ENCODE measurements at places on chromosomes 4 and X.

- no peak for DNase-seq
Measured at GRCh38 chr4:110902500-110902899, 279.6 kb upstream of the PITX2 start.

- DNase-seq = no peak
Measured at GRCh38 chr4:41369680-41370079, 113.0 kb downstream of the UCHL1 start.

DNA sequence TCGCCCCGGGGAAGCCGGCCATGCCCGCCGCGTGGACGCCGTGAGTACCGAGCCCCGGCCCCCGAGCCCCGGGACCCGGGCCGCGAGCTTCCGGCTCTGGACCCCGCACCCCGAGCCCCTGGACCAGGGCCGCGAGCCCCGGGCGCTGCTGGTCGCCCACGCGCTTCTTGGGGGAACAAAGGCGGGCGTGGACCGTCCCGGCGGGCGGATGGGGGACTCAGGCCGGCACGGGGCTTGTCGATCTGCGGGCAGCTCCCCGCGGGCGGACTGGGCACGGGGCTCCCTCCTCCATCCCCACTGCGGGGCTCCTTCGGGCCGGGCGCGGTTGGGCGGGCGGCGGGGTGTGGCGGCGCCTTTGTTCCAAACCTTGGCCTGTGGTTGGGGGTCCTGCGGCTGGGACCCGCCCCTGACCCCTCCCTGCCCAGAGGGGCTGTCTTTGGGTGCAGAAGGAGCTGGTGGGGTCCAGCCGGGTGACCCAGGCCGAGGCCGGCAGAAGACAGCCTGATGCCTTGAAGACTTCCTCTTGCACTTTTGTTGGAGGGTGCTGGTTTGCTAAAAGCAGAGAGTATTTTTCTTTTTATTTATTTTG lies 25.2 kb upstream of the ADD1 start:
- DNase-seq = no peak

DNA sequence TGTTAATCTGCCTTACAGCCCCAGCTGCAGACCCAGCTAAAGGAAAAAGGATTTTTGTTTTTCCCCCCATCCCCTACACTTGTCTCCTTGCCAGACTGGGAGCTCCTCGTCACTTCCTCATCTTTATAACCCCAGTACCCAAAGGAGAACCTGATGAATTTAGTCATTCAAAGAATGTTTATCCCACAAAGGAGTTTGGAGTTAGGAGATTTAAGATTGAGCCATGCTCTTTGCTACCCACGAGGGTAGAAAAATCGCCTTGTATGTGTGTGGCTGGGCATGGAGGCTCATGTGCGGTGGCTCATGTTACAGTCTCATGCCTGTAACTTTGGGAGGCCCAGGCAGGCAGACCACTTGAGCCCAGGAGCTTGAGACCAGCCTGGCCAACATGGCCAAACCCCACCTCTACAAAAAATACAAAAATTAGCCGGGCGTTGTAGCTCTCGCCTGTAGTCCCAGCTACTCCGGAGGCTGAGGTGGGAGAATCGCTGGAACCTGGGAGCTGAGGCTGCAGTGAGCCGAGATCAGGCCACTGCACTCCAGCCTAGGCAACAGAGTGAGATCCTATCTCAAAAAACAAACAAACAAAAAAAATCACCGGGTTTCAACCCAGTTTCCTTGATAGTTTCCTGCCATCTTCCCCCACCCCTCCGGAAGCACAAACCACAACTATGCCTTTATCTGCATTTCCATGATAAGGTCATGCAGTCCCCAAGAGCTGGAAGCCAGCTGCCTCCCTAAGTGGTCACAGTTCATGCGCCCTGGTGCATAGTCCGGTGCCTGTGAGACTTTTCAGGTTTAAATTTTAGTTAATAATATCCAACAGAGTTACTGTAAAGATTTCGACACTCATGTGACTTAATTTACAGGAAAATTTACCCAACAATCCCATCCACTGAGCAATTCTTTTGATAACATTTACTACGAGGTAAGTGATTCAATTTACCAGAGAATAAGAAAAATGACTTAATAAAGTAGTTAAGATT lies 1.5 kb downstream of the CFAP97 start:
- DNase-seq = no peak

DNA sequence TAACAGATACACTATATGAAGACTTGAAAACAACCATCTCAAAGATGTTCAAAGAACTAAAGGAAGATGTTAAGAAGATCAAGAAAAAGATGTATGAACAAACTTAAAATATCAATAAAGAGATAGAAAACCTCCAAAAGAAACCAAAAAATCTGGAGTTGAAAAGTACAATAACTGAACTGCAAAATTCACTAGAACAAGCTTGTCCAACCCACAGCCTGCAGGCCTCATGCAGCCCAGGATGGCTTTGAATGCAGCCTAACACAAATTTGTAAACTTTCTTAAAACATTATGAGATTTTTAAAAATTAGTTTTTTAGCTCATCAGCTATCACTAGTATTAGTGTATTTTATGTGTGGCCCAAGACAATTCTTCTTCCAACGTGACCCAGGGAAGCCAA lies 77.0 kb upstream of the DCTD start:
- DNase-seq = no peak

- DNase-seq = no peak
Measured at GRCh38 chr4:86043755-86044592, 315.9 kb downstream of the MAPK10 start.

- DNase-seq = no peak
Measured at GRCh38 chr4:28250646-28251045, 1390.0 kb downstream of the STIM2 start.

GRCh38 chr4:165369522-165369921 lies 9.3 kb upstream of the CPE start:
- no peak for DNase-seq

DNA sequence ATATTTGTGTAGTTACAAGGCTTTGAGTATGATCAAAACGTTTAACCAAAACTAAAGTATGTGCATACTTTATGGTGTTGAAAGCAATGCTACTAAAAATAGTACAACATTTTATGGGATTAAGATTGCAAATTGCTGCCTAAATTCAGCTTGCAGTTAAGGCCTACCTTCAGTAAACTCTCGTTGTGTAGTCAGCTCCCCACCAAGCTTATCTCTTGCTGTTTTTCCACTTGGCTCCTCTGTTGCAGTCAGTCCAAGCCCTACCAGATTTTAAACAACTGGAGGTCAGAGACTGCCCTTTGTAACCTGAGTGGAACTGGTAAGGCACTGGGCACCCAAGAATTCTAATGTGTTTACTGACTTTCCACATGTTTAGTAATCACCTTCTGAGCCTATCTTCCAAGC lies 25.7 kb downstream of the AFF1 start:
- no peak for DNase-seq

DNA sequence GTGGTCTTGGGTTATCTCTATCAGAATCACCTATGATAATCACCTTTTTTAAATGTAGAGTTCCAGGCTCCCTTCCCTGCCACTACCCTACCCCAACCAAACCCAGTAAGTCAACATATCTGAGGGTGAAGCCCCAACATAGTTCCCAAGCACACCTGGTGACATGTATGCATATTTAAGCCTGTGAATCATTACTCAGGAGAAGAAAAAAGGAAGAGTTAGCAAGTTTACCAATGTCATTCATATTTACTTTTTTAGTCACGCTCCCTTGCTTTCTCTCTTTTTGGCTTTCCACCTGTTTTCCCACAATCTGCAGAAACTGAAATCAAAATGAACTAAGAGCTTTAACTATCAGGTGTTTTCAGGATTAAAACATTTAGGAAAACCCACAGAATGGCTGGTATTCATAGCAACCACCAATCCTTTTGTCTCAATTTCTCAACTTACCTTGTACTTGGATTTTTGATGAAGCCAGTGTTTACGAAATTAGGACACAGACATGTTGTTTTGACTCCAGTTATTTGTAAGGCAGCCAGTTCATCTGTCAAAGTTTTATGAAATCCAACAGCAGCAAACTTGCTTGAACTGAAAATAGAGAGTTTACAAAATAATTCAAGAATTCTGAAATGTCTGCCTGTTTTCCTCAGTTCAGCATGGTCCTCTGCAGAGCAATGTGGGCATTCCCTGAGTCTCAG lies 34.0 kb downstream of the HSD17B11 start:
- no peak for DNase-seq

GRCh38 chrX:40727093-40727492 lies 8.2 kb downstream of the MED14 start:
- DNase-seq = no peak

- no peak for DNase-seq
Measured at GRCh38 chrX:13857804-13858203, 40.9 kb upstream of the GPM6B start.

DNA sequence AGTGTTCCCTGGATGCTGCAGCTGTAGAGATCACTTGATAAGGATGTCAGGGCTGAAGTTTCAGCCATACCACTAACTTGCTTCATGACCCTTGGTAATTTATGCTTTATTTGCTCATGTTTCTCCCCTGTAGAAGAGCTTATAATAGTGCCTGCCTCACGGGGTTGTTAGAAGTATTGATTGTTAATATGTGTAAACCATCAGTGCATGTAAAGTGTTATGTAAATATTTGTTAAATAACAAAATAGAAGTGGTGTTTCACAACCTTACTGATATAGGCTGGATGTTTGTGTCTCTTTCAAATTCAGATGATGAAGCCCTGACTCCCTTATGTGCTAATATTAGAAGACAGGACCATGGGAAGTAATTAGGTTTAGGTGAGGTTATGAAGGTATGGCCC lies 1.5 kb upstream of the CXCL2 start:
- no peak for DNase-seq

- no peak for DNase-seq
Measured at GRCh38 chr4:185782523-185782922, 29.5 kb downstream of the SORBS2 start.

DNA sequence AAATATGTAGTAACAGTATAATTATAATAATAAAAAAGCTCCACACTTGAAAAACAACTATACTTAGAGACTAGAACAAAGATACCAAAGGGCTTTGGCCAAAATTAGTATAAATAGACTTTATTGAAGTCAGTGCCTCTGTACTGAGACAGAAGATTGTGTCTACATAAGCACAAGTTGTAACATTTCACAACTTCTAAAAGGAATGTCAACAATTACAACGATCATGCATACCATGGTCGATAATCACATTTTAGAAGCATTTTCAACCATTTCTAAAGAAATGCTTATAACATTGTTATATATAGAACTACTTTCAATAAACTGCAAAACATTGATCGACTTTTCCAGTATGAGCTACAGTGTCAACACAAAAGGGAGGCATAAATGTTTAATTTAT lies 57.0 kb downstream of the DHX15 start:
- no peak for DNase-seq

DNA sequence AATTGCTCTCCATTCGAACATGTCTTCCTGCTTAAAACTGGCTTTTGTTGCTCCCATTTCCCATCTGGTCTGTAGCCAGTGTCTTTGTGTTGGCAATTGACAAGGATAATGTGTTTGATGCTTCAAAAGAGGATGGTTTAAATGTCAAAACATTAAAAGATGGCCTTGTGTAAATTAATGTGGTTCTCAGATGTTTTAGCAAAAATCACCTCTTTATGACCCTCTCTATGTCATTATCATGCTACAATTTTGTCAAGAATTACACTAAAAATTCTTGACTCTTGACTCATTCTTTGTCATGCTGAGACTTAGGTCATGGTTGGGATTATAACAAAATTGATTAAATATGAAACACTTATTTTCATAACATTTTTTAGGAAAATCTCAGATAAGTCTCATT lies 47.4 kb downstream of the TMEM131L start:
- no peak for DNase-seq

- no peak for DNase-seq
Measured at GRCh38 chrX:131979116-131979515, 44.0 kb upstream of the STK26 start.

- DNase-seq = no peak
Measured at GRCh38 chrX:133654811-133655210, 239.5 kb upstream of the GPC4 start.

DNA sequence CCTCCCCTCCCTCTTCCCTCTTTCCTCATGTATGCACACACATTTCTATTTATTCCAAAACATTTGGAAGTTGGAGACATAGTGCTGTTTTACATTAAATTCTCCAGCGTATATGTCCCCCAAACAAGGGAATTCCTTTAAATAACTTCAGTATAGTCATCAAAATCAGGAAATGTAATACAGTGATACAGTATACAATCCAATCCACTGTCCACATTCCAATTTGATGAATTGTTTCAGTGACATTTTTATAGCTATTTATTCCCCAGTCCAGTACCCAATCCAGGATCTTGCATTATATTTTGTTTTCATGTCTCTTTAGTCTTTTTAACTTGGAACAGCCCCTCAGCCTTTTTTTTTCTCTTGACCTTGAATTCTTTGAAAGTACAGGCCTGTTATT lies 233.0 kb downstream of the DKK2 start:
- no peak for DNase-seq
